Pancreas (tissue), 10 donors: ENCODE measurements at places on chromosomes 3 and 15. TPM values are rescaled to one million over a fixed set of nuclear protein-coding genes. Genes with fewer than 3 reads are reported as not detected.

DNA sequence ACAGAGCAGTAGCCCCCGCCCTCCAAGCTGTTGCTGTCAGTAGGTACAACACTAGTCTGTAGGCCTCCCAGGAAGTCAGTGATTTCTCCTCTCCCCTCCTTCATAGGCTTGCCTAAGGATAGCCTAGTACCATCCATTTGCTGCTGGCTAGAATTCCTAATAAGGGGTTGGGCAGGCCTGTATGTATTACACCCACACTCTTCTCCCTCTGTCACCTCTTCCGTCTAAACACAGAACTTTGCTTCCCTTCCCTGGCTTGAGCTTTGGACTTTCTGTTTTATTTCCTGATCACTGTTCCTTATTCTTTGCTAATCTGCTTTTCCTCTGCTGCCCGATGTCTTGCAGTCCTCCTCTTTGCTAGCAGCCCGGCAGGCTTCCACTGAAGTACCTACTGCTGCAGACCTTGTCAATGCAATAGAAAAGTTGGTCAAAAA lies 93.4 kb upstream of the UMPS start:
- no peak for DNase-seq

Gene CCDC9B
- 32.0 TPM for polyA plus RNA-seq

GRCh38 chr3:198017090-198017489 lies 57.1 kb downstream of the LMLN start:
- DNase-seq, result no peak

Gene CLDN18
- polyA plus RNA-seq, result 0.05 TPM

Gene FES
- 26.5 TPM for polyA plus RNA-seq

Gene MRPS11
- 20.2 TPM for polyA plus RNA-seq

DNA sequence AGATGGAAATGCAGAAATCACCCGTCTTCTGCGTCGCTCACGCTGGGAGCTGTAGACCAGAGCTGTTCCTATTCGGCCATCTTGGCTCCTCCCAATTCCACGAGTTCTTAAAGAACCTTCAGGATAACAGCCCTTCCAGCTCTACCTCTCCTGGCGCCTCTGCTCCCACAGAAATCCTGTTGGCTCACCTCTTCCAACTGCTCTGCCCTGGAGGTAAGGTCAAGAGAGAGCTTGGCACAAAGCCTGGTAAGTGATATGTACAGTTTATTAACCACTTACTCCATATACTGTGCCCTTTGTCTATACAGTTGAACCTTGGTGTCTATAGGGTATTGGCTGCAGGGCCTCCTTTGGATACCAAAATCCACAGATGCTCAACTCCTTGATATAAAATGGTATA lies 17.8 kb upstream of the FGF12 start:
- DNase-seq, result no peak

DNA sequence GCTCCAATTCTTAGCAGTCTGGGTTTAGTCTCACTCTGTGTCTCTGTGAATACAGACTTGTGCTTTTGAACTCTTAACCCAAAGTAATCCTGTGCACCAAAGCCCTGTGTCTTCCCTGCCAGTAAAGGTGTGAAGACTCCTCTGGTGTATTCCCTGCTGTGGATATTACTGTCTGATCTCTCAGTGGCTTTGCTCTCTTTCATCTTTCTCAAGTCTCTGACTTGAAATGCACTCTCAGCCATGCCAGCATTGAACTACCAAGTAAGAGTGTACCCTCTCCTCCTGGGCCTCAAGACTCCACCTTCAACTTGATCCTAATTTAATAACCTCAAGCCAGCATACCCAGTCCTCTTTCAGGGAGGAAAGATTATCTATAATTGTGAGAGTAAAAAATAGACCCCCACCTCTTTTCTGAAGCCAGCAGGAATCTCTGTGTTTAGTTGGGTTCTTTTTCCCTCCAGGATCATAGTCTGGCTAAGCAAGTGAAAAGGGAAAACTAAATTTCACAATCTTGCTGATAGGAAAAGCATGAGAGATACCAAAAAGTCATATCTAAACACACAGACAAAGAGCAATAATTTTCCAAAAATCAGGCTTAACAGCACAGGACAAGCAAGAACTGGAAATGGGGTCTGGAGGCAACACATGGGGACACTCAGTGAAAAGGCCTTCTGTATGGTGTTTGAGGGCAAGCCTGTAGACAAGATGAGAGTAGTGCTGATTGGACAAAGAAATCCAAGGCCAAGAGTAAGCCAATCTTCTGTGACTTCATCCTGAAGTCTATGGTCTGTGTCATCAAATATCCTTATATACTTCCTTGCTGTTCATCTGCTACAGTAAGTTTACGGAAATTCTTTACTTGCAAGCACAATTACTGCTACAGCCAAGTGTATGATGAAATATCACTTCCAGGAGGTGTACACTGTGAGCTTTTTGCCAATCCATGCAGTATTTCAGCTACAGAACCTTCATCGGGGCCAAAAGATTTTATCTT lies 296.1 kb upstream of the TGFBR2 start:
- DNase-seq, result no peak

Gene ANKRD63
- polyA plus RNA-seq, result not detected

Gene RARRES1
- polyA plus RNA-seq, result 2.6 TPM

DNA sequence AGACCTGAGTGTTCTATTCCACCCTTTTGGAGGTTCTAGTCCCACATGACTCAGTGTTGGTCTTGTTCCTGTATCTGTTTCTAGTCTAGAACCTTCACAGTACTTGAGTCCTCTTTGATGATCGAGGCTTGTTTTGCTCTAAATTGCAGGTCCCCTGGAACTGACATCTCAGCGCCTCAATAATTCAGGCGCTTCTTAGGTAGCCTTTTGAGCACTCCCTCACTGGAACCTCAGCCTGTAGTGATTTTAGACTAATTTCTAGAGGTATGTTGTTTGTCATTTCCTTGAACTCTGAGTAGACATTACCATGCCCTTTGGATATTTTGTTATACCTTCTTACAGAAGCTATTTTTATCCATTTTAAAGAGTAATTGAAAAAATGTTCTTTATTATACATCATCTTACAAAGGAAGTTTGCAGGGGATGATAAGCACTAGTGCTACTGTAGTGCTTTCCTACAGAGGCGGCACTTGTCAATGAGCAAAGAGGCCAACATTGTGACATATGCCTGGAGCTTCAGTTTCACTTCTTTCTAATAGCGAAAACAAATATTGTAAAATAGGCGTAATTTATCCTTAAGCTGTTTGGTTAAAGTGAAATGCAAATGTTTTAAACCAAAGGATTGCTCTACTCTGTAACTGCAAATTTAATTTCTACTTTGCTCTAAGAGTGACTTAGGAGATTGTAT lies 75.7 kb downstream of the EFL1 start:
- DNase-seq, result no peak

GRCh38 chr3:127833281-127834032 lies 11.1 kb upstream of the MGLL start:
- DNase-seq, result no peak

- DNase-seq, result no peak
These were observed 5.3 kb downstream of the IGF1R start for GRCh38 chr15:98653686-98654085.

Gene SLC51B
- polyA plus RNA-seq, result not detected

DNA sequence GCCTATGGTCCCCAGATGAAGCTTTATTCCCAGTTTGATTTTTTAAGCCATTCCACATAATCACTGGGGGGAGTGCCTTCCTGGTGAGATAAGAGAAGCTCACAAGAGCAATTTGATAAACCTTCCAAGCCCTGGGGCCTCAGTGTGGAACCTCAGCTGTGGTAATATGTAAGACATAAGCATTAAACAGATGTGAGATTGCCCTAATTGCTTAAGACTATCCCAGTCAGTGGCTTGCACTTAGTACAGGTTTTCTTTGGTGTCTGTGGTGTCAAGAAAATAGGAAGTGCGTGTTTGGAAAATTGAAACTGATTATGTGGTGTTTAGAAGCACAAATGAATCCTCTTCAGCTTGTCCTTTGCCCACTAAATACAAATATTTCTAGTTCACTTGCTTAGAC lies 54.3 kb downstream of the LRRN1 start:
- no peak for DNase-seq

Gene ARPP21
- polyA plus RNA-seq, result not detected

- DNase-seq, result no peak
These were observed 83.6 kb upstream of the SPATA12 start for GRCh38 chr3:56976651-56977560.
